ENCODE measurements at places on chromosomes 1 and 21.

DNA sequence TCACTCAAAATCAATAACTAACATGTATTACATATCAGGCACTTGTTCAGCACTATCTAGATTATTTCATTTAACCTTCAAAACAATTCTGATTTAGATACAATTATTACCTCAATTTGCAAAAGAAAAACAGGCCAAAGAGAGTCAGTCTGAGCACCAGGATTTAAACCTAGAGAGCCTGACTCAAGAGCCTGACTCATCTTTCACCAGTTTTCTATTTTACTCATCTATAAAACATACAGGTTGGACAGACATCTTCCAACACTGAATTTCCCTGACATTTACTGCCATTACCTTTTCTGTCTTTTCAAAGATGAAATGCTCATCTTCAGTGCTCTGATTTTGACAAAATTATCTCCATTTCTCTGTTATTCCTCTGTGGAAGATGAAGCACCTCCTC is 116.5 kb downstream of the MRPL39 start:
- no peak for DNase-seq

- DNase-seq: no peak
Measured at GRCh38 chr1:118250232-118250631, 65.2 kb upstream of the SPAG17 start.

DNA sequence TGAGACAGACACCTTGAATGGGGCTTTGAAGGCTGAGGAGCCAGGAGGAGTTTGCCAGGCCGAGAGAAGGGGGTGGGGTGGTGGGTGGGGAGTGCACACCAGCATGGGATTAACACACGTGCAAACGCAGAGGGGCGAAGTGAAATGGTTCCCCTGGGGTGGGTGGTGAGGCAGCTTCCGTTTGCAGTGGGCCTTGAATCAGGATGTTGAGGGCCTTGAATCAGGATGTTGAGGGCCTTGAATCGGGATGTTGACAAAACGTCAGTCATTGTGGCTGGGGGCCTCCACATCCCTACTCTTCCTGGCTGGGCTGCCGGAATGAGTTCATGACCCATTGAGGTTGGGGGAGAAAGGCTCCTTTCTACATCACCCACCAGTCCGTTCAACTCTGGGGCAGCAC is 16.6 kb downstream of the LDLRAP1 start:
- DNase-seq: no peak

DNA sequence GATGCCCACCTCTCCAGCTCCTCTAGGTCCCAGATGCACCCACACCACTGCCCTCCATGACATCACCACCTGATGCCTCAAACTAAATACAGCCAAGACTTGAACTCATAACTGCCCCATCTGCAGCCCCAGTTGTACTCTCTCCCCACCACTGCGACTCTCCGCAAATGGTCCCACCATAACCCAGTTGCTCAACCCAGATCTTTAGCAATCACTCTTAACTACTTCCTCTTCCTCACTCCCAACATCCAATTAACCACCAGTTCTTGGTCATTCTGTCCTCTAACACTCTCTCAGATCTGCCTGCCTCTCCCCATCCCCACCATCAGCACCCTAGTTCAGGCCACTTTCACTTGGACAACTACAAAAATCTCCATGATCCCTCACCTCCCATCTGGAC is 36.8 kb upstream of the PLA2G2C start:
- DNase-seq: no peak

- no peak for DNase-seq
Measured at GRCh38 chr1:53460211-53460634, 1.0 kb downstream of the DMRTB1 start.

GRCh38 chr1:55280731-55281130 is 65.6 kb upstream of the USP24 start:
- DNase-seq: no peak

- no peak for DNase-seq
Measured at GRCh38 chr1:14778541-14778897, 180.0 kb downstream of the KAZN start.

DNA sequence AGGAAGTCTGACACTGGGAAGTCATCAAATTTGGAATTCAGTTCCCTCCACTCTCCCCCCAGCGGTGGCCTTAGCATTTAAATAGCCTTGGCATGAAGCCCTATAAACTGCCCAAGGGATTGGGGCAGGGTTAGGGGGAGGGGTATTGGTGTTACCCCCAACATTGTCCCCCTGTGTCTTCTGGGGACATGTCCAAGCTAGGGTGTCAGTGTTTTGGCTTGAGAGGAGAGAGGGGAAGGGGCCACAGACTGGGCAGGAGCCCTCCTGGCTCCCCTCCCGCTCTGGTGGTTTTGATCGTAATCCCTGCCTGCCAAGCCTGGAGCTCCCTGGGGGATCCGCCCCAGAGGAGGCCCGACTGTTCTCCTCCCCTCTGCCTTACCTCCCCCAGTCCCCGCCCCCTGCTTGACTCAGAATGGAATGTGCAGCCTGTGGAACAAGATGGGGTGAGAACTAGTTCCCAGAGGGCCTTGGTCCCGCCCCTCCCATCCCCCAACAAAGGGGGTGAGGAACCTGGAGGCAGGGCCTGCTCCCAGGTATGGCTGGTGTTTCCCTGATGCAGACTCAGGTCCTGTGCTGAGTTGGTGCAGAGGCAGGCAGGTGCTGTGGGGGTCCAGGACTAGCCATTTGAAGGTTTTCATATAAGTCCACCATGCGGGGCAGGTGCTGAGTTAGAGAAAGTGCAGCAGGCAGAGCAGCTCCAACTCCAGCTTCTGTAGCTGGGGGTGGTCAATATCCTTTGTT is 7.4 kb downstream of the SOX13 start:
- DNase-seq: peak; percentile 96

GRCh38 chr1:12809933-12810332 is 18.7 kb downstream of the PRAMEF1 start:
- no peak for DNase-seq

DNA sequence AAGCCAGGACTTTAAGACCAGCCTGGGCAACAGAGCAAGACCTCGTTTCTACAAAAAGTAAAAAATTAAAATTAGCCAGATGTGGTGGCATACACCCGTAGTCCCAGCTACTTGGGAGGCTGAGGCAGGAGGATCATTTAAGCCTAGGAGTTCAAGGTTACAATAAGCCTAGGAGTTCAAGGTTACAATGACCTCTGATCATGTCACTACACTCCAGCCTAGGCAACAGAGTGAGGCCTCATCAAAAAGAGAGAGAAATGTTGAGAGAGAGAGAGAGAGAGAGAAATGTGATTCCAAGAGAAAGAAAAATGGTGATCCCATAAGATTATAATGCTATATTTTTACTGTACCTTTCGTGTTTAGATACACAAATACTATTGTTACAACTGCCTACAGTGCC is 60.2 kb downstream of the PACC1 start:
- DNase-seq: no peak

- no peak for DNase-seq
Measured at GRCh38 chr21:27513825-27514224, 546.9 kb upstream of the ADAMTS5 start.

DNA sequence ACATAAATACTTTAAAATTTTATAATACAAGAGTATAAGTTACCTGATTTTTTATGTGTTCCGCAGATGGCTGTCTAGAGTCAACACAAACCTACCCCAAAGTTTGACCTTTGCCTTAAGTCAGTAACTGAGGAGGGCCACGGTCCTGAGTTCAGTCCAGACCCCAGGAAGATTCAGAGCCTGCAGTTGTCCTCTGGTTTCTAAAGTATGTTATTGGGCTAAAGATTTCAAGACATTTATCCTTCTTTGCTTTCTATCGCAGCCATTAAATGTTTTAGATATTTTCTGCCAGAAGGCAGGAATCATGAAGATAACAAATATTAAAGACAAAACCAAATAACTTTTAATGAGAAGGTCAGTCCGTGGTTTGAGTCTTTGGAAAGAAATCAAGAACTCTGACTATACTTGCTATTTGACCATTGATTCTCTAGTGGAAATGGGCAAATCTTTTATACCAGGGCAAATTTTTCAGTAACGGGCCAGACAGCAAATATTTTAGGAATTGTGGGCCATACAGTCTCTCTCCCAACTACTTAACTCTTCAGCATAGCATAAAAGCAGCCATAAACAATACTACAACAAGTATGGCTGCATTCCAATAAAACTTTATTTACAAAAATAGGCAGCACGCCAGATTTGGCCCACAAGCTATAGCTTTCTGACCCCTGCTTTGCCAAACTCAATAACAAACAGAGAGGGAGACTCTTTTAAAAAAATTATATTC is 38.0 kb upstream of the HAO2 start:
- DNase-seq: no peak

GRCh38 chr21:37270576-37271365 is 3.6 kb upstream of the VPS26C start:
- no peak for DNase-seq

DNA sequence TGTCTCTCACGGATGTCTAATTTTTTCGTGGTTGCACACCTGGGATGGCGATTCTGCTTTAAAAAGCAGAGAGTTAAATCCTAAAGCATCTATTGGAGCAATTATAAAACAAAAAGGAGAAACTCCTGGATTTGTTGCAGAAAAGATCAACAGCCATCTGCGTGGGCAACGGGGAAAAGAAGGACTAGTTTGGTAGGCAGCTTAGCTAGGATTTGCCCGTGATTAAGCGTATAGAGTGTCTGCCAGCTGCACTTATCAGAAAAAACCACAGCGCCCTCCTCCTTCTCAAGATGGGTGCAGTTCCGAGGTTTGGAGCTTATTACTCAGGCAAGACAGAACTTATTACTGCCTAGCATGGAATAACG is 526 bp upstream of the SLC25A24 start:
- no peak for DNase-seq

- no peak for DNase-seq
Measured at GRCh38 chr1:53142226-53142853, at the start of gene SLC1A7. Gene SLC1A7 (minus strand): TSS chr1:53142638. CDS start chr1:53142449, 189 bp downstream.

- DNase-seq: no peak
Measured at GRCh38 chr21:39117440-39117970, 65.7 kb downstream of the PSMG1 start.

GRCh38 chr1:107195476-107195875 is 54.6 kb downstream of the NTNG1 start:
- DNase-seq: no peak

GRCh38 chr1:41672641-41673361 is 188.3 kb upstream of the EDN2 start:
- no peak for DNase-seq

DNA sequence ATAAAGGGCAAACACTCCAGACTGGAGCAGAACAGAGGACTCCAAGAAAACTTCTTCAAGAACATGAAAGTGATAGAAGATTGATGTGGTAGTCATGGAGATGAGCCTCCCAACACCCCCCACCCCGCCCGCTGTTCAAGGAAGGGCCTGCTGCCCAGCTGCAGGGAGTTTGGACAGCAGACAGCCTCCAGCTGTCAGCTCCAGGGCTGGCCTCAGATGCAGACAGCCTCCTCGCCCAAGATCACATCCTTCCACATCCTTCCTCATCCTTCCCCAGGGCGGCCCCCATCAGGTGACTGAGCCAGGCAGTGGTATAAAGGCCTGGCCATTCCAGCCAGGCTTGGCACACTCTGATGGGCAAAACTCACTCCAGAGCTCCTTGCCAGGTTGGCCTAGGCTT is 24.6 kb downstream of the HMGN2 start:
- DNase-seq: no peak

GRCh38 chr1:93811326-93812065 is 67.5 kb downstream of the DNTTIP2 start:
- DNase-seq: no peak
